ENCODE measurements at places on chromosomes 4 and X. TPM values are rescaled to one million over a fixed set of nuclear protein-coding genes. Genes with fewer than 3 reads are reported as not detected.

ZDHHC15 gene
- not detected for total RNA-seq

SYN1 gene
- total RNA-seq = 0.92 TPM

DDX53 gene
- not detected for total RNA-seq

PDLIM3 gene
- not detected for total RNA-seq

C4orf50 gene
- total RNA-seq = 6.9 TPM

FSTL5 gene
- not detected for total RNA-seq

CPZ gene
- total RNA-seq = not detected

DRD5 gene
- total RNA-seq = not detected

PABPC1L2B gene
- not detected for total RNA-seq

SMIM43 gene
- not detected for total RNA-seq

REST gene
- total RNA-seq = 39.8 TPM

BMPR1B gene
- total RNA-seq = not detected

CDKL5 gene
- total RNA-seq = 1.5 TPM

ARHGAP24 gene
- total RNA-seq = 1.0 TPM

RIPPLY1 gene
- not detected for total RNA-seq

DUX4 gene
- total RNA-seq = not detected

NEXMIF gene
- not detected for total RNA-seq

TRIM61 gene
- total RNA-seq = 3.6 TPM

TRO gene
- total RNA-seq = 3.0 TPM

SLC34A2 gene
- not detected for total RNA-seq

ADGRL3 gene
- total RNA-seq = not detected

BEX1 gene
- not detected for total RNA-seq

HSFX1 gene
- total RNA-seq = 0.33 TPM

DUSP9 gene
- not detected for total RNA-seq

FHIP1A gene
- 0.39 TPM for total RNA-seq

RPS6KA6 gene
- total RNA-seq = not detected

CYSLTR1 gene
- 1.5 TPM for total RNA-seq

USP26 gene
- total RNA-seq = not detected

RAB39B gene
- 8.3 TPM for total RNA-seq

Measured in natural killer cell treated with Interleukin-12 subunit alpha and Interleukin-12 subunit beta and Interleukin-15 and Interleukin-18, amount 100 ng/mL, for 72 hours (primary cell).